ENCODE measurements at places on chromosomes 7 and 10.
A peak's percentile ranks its signal among the peaks of the same experiment; 100 is the strongest.

DNA sequence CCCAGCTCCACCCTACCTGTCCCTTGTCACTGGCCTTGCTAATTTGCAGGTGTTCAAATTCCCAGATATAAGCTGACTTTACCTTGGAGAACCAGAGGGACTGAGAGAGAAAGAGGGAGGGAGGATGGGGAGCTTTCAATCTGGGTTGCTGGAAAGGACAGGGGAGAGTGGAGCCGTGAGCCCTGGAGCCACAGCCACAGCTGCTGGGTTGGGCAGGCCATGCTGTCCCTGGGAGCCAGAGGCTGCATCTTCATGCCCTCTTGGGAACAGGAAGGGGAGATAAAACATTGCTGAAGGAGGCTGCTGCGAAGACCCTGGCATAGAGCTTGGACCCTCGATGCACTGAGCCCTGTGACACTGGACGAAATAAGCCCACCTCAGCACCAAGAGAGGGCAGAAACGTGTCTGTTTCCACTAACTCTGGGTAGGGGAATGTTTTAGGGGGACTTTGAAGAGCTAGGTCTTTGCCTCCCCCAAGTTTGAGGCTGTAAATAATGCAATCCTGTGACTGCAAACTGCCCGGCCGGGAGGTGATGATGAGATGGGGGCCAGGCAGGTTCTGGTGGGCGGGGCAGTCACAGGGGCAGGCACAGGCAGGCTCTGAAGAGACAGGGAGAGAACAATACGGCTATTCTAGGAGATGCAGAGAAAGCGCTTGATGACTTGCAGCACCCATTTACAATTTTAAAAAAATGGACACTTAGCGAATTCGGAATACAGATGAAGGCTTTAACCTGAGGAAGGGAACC lies 5.8 kb upstream of the JAKMIP3 start:
- no peak for DNase-seq

DNA sequence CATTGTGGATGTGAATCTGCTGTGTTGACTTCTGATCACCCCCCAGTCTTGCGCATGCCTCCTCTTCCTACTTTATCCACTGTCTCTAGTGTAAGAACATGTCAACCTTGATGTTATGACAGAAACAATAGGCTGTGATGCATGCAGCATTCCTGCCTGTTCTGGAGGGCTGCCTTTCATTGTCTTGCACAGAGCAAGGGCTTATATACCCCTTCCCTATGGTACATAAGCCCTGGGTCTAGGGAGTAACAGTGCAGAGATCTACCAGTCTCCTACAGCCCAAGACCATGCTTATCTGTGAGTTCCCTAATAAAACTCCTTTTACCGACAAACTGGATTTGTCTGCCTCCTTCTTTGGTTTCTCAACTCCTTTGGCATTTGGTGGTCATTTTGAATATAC lies 177.0 kb upstream of the STK17A start:
- DNase-seq, result no peak

GRCh38 chr10:103843045-103843444 lies 12.3 kb downstream of the SH3PXD2A start:
- DNase-seq, result no peak

DNA sequence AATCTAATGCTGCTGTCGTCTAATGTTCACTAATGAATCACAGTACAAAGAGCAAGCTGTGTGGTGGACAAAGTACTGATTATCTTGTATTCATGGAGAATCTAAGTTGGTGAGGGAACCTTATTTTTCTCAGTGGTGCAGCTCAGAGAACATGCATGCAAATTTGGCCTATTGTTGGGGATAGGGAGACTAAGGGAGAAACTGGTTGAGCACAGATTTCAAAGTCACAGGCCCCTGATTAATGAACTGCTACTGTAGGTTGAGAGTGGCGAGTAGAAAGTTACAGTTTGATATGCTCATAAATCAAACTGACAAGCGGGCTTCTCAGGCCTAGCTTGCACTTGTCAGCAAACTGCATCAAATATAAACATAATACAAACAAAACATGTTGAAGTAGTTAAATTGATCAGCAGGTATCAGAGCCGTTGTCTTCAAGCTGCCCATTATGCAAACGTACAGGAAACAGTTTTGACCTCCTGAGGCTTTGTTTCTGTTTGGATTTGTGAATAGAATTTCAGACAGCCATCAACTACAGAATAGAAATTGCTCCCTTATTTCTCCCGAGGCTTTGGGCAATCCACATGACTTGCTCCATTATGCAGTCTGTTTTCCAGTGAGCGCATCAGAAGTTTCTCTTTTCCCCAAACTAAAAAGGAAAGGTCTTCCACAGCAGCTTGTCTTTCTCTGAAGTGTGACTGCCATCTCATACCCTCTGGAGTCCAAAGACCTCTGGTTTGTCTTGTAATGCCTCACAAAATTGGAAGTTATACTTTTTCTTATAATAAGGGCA lies 215.8 kb downstream of the FOXP2 start:
- no peak for DNase-seq

DNA sequence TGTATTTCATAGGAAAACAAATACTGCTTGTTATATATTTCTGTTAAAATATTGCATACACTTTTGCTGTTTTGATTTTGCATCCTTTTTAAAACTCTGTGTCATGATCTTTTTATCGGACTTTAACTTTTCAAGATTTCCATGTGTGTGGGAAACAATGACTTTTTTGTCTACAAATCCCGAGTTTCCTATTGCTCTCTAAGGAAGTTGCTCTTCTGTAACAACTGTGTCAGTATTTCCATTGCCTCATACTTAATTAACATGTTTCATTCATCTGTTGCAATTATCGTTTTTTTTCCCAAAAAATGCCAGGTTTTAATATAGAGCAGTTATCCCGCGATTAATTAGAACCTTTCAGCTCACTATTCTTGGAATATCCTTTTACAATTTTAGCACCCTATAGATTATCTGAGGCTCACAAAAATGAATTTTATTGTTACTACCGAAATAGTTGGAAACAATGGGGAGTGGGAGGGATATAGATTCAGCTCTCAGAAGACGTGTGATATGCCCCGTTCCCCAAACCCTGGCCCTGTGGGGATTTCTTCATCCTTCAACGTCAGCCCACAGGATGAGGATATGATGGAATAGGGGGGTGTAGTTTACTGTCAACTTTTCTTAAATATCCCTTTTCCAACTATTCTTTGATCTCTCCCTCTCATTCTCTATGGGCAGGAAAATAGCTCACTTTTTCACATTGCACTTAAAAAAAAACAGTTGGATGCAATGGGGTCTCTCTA lies 297.6 kb upstream of the IGFBP3 start:
- no peak for DNase-seq

GRCh38 chr7:93558705-93559614 lies 15.6 kb downstream of the CALCR start:
- DNase-seq, result no peak

DNA sequence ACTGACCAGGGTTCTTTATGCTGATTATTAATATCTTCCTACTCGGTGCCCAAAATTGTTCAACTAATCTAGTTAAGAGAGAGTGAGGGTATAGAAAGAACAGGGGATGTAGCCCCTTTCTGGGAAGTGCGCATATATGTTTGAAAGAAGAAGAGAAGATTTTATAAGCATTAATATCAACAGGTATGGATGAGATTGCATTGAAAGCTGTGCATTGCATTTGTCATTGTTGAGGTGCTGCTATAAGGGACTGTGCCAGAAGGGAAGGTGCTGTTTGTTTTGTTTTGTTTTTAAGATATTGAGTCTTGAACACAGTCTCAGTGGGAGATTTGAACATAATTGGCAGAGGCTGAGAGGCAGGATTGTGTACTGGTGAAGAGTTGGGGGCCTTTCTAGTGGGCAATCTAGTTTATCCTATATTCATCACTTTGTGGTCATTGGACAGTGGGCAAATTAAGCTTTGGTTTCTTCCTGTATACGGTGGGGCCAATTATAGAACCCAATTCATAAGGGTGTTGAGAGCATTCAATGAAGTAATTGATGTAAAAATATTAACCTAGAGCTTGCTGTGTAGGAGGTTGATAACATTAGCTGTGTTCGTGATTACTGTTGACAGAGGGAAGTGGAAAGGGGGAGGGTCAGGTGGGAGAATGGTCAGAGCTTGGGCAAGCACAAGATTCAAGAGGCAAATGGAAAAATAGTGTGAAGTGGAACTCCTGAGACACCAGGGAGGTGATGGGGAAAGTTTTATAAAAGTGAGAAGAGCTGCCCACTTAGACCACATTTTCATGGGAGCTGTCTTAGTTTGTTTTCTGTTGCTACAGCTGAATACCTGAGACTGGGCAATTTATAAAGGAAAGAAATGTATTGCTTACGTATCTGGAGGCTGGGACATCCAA lies 19.9 kb upstream of the PCGF5 start:
- no peak for DNase-seq

- no peak for DNase-seq
These were observed 57.6 kb upstream of the SLC35B4 start for GRCh38 chr7:134374291-134374690.

GRCh38 chr10:76769582-76769981 lies 868.0 kb downstream of the KCNMA1 start:
- no peak for DNase-seq

- no peak for DNase-seq
These were observed 91.6 kb downstream of the HECW1 start for GRCh38 chr7:43204081-43204480.

GRCh38 chr10:3136763-3137611 lies 35.6 kb downstream of the PITRM1 start:
- DNase-seq, result no peak

GRCh38 chr7:102175423-102176170 lies 111.1 kb upstream of the SH2B2 start:
- no peak for DNase-seq

GRCh38 chr7:75921479-75921878 lies 6.5 kb downstream of the POR start:
- no peak for DNase-seq

- DNase-seq, result no peak
These were observed 146.3 kb downstream of the CHCHD3 start for GRCh38 chr7:132935608-132936007.

- no peak for DNase-seq
These were observed 76.4 kb upstream of the ZMIZ1 start for GRCh38 chr10:78992333-78992732.

- DNase-seq, result peak; percentile 32
These were observed 5.1 kb upstream of the MYL7 start for GRCh38 chr7:44145969-44146911.

DNA sequence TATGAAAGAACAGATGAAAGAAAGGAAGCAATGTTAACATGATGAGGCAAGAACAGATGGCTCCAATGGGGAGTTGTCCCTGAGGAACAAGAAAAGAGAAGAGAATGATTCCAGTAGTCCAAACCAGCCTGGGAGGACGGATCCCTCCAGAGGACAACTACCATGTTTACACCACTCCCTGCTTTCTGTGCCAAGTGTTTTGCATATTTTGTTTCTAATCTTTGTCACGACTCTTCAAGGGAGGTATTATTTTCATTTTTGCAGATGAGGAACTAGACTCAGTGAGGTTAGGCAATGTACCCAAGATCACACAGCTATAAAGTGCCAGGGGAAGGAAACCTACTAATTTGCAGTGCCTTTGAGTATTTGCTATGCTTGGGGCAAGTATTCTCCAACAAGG lies 116.2 kb downstream of the PARP12 start:
- no peak for DNase-seq

GRCh38 chr7:29924006-29924405 lies 65.6 kb downstream of the SCRN1 start:
- DNase-seq, result no peak

- DNase-seq, result peak; percentile 33
These were observed 44.2 kb upstream of the DPYSL4 start for GRCh38 chr10:132142396-132143161.

DNA sequence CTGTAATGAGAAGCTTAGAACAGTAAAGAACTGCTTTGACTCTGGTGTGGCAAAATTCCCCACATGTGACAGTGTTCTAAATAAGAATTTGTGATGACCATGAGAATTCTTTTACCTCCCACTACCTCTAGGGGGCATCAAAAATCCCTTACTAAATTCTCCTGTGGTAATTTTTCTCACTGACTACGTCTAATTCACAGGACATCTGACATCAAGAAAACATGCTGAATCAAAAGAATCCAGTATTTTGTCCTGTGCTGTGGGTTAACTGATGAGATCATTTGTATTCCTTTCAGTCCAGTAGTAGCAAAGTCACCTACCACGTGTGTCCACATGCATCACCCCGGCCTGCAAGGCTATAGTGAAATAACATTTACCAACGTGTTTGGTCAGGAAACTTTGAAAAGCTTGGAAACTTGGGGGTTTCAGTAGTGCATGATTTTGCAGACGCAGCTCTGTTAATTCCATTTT lies 103.8 kb downstream of the ATE1 start:
- no peak for DNase-seq

DNA sequence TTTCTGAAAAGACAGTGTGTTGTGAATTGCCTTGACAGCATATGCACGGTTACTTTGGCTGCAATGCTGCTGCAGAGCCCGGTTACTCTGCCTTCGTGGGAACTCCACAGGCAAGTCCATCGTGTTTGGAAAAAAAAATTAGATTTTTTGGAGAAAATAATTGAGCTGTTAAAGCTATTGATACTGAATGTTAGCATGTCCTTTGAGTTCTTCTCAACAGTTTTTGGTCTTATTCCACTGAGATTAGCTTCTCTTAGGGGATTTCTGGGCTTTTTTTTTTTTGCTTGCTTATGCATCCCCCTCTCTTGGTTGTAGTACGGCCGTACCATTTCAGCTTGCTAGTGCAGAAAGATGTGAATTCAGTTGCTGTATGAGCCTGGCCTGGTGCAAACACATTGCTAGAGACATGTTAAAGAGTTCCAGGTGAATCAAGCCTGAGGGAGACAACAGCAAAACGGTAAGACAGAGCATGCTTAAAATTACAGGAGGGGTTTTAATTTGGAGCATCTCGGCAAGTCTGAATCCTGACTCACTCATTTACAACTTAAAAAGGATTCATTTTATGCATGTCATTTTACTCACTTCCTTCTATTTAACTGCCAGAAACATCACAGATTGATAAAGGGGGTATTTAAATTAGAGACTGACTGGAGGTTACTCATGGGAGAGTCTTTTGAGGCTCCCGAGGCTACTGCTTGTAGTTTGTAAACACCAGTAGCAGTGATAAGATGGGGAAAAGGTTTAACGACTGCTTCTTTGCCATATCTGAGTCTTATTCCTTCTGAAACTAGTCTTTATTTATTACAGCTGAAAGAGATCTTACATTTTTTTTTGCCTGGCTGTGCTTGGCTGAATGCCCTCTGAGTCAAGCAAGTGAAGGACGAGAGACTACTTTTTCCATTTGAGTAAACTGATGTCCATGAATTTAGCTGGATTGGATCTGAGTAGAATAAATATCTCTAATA lies 113.7 kb downstream of the CDK14 start:
- no peak for DNase-seq
